ENCODE measurements at places on chromosomes 11 and 22.

GRCh38 chr11:117868815-117869561 is 7.5 kb downstream of the FXYD6 start:
- H3K4me1 ChIP-seq = no peaks in the 10 kb centered on the region
- H3K4me3 ChIP-seq = no peak overlapping the region
- no peak overlapping the region for H3K27ac ChIP-seq

- H3K4me1 ChIP-seq = no peaks in the 10 kb centered on the region
- no peak overlapping the region for H3K4me3 ChIP-seq
- H3K36me3 ChIP-seq = no peaks in the 10 kb centered on the region
- DNase-seq = no peak
Observed at GRCh38 chr22:33766091-33766490, 154.2 kb downstream of the LARGE1 start.

DNA sequence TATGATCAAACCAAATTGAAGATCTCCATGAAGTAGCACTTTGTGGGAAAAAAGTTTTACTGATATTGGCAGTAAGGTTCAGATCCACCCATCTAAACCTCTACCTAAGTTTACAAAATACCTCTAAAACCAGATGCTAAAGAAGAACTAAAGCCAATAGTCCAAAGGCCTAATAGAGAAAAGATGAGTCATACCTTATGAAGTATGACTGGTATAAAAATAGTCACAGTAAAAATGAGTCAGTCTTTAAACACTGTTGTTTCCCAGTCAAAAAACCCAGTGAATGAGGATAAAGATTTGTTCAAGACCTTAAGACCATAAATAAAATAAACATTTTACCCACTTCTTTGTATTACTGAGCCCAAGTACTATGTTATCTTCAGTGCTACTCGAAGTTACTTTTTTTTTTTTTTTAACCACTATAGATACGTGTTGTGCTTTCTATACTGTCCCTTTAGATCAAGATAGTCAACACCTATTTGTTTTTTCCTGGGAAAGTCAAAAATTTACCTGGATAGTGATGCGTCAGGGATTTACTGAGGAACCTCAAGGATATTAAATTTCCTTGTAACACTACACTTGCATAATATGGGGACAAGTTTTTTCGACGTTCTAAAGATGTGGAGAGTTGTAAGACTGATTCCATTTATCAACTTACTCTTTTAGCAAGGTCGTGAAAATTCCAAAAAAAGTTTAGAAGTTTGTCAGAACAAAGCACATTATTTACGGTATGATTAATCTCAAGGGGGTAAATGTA is 87.3 kb downstream of the CCDC73 start:
- no peak overlapping the region for H3K27ac ChIP-seq
- peaks cover 2% of the 10 kb centered on the region for H3K27me3 ChIP-seq
- peaks cover 4% of the 10 kb centered on the region for H3K4me1 ChIP-seq
- H3K4me3 ChIP-seq = no peak overlapping the region
- no peak for DNase-seq
- no peaks in the 10 kb centered on the region for H3K36me3 ChIP-seq

- H3K36me3 ChIP-seq = no peaks in the 10 kb centered on the region
- H3K4me1 ChIP-seq = peaks cover 28% of the 10 kb centered on the region
- H3K27ac ChIP-seq = peak overlapping the region; percentile 79
- no peaks in the 10 kb centered on the region for H3K27me3 ChIP-seq
- peak overlapping the region; percentile 87 for H3K4me3 ChIP-seq
Observed at GRCh38 chr11:75815345-75816168, 547 bp downstream of the UVRAG start.

GRCh38 chr11:67240576-67241389 is 25.5 kb upstream of the GRK2 start:
- peaks cover 22% of the 10 kb centered on the region for H3K4me1 ChIP-seq
- H3K27ac ChIP-seq = peak overlapping the region; percentile 94
- DNase-seq = peak; percentile 63
- no peaks in the 10 kb centered on the region for H3K27me3 ChIP-seq
- peak overlapping the region; percentile 85 for H3K4me3 ChIP-seq

DNA sequence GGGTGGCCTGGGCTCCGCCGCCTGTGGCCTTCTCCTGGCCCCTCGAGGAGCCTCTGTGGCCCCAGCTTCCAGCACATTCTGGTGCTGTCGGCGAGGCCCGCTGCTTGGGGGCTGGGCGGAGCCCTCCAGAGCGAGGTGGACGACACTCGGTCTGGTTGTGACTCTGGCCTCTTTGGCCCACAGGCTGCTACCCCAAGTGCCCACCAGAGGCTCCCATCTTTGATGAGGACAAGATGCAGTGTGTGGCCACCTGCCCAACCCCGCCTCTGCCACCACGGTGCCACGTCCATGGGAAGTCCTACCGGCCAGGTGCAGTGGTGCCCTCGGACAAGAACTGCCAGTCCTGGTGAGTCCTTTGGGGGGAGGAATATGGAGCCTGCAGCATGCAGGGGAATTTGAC is 22.4 kb downstream of the MUC5AC start:
- no peaks in the 10 kb centered on the region for H3K36me3 ChIP-seq
- peaks cover 18% of the 10 kb centered on the region for H3K4me1 ChIP-seq
- no peak overlapping the region for H3K27ac ChIP-seq
- DNase-seq = no peak
- H3K27me3 ChIP-seq = peaks cover 22% of the 10 kb centered on the region

- no peak overlapping the region for H3K4me3 ChIP-seq
- H3K27me3 ChIP-seq = no peaks in the 10 kb centered on the region
- no peaks in the 10 kb centered on the region for H3K36me3 ChIP-seq
- no peak for DNase-seq
- no peak overlapping the region for H3K27ac ChIP-seq
- peaks cover 22% of the 10 kb centered on the region for H3K4me1 ChIP-seq
Observed at GRCh38 chr22:46043339-46043738, 66.4 kb upstream of the WNT7B start.

DNA sequence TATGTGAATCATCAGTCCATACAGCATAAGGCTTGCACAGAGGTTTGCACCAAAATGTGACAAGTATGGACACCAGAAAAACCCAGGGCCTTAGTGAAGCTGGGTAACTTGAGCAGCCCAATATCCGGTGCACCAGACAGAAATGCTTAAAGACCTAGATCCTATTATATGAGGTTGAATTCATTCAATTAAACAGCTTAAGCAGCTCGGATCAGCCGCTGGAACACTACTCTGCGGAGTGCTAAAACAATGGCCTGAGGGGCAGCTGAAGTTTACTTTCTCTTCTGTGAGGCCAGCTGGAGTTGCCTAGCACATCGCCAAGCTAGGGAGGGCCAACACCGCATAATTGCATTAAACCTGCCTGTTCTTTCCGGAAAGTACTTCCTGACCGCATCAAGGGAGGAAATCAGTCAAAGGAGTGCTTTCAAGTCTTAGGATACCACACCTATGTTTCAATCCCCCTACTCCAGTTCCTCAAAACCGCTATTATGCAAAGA is 17.0 kb upstream of the FAM181B start:
- no peak for DNase-seq
- H3K27me3 ChIP-seq = peaks cover 10% of the 10 kb centered on the region
- H3K36me3 ChIP-seq = no peaks in the 10 kb centered on the region
- no peak overlapping the region for H3K27ac ChIP-seq
- no peaks in the 10 kb centered on the region for H3K4me1 ChIP-seq

DNA sequence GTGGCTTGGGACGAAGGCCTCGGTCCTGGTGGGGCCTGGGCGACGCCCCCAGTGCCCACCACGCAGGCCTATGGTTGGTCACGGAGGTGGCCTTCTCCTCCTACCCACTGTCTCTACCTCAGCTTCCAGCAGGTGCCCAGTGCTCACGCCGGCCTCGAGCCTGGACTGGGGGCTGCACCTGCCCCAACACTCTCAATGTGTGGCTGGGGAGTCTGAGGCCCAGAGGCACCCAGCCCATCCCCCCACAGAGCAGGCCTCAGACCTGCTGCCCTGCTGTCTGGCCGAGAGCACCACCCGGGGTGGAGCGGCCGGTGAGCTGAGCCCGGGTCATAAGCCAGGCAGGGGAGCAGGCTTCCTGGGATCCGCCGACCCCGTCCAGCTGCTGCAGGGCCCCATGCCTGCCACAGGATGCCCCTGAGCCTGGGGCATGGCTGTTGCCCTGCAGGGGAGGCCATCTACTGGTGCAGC is 28.6 kb upstream of the MUC5AC start:
- H3K4me3 ChIP-seq = no peak overlapping the region
- no peak overlapping the region for H3K27ac ChIP-seq
- no peak for DNase-seq
- H3K4me1 ChIP-seq = peaks cover 14% of the 10 kb centered on the region
- no peaks in the 10 kb centered on the region for H3K36me3 ChIP-seq
- H3K27me3 ChIP-seq = no peaks in the 10 kb centered on the region

GRCh38 chr11:104946907-104947306 is 21.5 kb downstream of the CASP4 start:
- no peak overlapping the region for H3K4me3 ChIP-seq
- H3K27me3 ChIP-seq = no peaks in the 10 kb centered on the region
- H3K27ac ChIP-seq = no peak overlapping the region
- no peak for DNase-seq
- no peaks in the 10 kb centered on the region for H3K36me3 ChIP-seq

- H3K4me1 ChIP-seq = no peaks in the 10 kb centered on the region
- H3K36me3 ChIP-seq = peaks cover 40% of the 10 kb centered on the region
- no peak overlapping the region for H3K27ac ChIP-seq
- H3K27me3 ChIP-seq = no peaks in the 10 kb centered on the region
- no peak overlapping the region for H3K4me3 ChIP-seq
Observed at GRCh38 chr11:33147559-33147958, 13.7 kb downstream of the CSTF3 start.

GRCh38 chr11:45606514-45607281 is 58.7 kb downstream of the CHST1 start:
- no peak overlapping the region for H3K27ac ChIP-seq
- H3K36me3 ChIP-seq = no peaks in the 10 kb centered on the region
- H3K4me3 ChIP-seq = no peak overlapping the region
- no peaks in the 10 kb centered on the region for H3K27me3 ChIP-seq
- H3K4me1 ChIP-seq = no peaks in the 10 kb centered on the region

Measured in K562 (cell line).